ENCODE measurements at places on chromosomes 5 and 9.
A peak's percentile ranks its signal among the peaks of the same experiment; 100 is the strongest.

DNA sequence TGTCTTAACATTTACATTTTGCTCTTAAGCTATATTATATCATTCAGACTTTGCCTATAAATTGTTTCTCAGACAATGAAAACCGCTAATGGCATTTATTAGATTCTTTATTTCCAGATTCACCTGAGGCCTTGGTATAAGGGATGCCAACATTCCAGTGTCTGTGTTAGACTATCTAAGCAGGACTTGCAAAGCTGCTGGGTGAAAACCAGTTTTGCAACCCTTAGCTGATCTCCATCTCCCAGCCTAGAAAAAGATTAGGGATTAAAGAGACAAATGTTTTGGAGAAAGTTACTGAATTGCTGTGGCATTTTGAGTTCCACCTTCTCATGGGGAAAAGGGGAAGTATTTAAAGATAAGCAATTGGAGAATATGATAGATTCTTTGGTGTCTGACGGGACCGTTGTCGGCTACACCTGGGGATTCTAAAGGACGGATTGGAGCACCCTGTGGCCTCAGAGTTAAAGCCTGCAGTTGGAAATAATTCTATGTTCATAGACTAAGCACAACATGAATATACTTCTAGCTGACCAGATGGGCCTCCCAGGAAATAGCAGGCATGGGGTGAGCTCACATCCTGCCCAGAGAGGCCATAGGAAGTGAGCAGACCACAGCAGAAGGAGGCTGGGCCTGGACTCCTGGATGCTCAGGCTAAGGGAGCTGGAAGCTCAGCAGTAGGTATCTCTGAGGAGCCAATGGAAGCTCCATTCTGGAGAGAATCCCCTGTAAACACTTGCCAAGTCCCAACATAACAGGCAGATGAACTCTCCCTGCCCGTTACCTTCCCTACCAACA lies 21.8 kb downstream of the ENTREP1 start:
- no peak for DNase-seq

DNA sequence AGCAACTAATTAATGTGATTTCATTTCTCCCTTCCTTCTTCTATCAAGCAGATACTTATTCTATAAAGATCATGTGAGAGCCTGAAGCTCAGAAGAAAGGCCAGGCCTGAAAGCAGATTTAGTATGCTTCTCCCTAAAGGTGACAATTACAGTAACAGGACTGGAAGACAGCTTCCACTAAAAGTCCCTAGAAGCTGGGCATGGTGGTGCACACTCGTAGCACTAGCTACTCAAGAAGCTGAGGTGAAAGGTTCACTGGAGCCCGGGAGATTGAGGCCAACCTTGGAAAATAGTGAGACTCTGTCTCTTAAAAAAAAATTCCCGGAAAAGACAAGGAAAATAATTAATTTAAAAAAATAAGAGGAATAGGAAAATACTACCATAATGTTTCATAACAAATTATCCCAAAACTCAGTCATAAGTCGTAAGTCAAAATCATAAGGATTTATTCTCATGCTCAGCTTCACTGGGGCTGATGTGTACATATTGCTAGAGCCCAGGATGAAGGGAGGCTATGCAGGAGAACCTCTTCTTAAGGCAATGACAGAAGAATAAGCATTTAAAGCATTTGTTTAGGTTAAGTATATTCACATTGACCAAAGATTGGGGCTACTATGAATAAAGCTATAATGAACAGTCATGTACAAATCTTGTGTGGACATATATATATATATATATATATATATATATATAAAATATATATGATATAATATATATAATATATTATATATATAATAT lies 210.8 kb upstream of the SMARCA2 start:
- DNase-seq = no peak

- DNase-seq = peak; percentile 23
These were observed 2.6 kb downstream of the SH3RF2 start for GRCh38 chr5:145938776-145939539.

GRCh38 chr9:23766613-23767012 lies 59.4 kb downstream of the ELAVL2 start:
- DNase-seq = no peak
